Choroid plexus epithelial cell (primary cell): ENCODE measurements at places on chromosomes 7 and 10.
A peak's percentile ranks its signal among the peaks of the same experiment; 100 is the strongest.

- no peak for DNase-seq
These were observed 17.8 kb upstream of the CCDC3 start for GRCh38 chr10:13019280-13019679.

DNA sequence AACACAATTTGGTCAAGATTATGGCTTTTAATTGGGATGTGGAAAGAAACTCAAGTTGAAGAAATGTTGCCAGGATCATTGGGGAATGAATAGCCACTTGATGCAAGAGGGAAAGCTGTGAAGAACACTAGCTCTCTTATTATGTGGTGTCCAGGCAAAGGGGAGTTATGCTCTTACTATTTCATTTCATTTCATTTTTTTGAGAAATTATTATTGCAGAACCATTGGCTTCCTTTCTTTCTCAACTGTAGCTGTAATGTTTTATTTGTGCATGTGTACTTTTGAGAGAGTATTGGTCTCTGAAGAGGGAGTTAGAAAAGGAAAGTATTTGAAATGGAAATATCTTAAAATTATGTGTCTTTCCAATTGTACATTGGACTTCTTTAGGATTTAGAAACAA lies 312.6 kb upstream of the BMPER start:
- DNase-seq, result no peak

GRCh38 chr7:47283497-47284131 lies 298.3 kb downstream of the TNS3 start:
- no peak for DNase-seq

GRCh38 chr7:22146961-22147512 lies 201.3 kb upstream of the CDCA7L start:
- peak; percentile 26 for DNase-seq

- DNase-seq, result no peak
These were observed 2.5 kb downstream of the VOPP1 start for GRCh38 chr7:55569797-55570196.

DNA sequence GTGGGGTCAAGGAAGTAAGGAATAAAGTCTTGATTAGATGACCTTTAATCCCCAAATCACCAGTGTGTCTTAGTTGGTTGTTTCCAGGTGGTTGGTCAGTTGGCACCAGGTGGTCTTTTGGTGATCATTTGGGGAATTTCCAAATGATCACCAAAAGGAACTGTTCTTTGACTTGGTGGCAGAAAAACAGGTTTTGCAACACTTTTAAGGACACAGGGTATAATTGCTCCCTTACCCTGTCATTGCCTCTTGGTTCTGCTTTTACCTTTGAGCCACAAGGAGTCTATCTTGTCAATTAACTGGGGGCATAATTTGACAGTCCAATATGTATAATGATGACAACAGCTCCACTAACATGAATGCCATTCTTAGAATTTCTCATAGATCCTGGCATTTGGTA lies 104.2 kb downstream of the ADK start:
- DNase-seq, result no peak

- peak; percentile 63 for DNase-seq
These were observed 105.2 kb downstream of the THSD7A start for GRCh38 chr7:11726794-11727155.
